ENCODE measurements at places on chromosomes 16 and 17.

- DNase-seq = no peak
Observed at GRCh38 chr17:59601130-59601529, 18.6 kb upstream of the CLTC start.

DNA sequence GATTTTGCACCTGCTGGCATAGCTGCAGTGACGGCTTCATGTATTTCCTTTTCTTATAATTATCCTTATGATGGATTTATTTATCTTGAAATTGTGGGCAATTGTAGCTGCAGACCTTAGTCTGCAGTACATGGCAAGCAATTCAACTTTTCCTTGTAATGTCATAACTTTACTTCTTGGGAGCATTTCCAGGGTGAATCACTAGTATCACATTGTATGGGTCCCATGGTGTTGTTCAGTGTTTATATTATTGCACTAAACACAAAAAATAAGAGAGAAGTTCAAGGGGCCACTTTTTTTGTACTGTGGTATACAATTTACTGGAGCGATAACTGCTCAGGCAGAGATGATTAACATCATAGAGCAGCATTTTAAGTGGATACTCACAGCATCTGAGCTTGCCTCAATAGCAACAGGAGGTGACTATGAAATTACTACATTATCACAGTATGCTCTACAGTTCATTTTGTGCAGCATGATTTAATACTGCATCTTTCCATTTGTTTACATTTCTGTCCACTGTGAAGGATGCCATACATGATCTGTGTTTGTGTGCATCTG, 169.5 kb downstream of the STX8 start:
- DNase-seq = no peak

DNA sequence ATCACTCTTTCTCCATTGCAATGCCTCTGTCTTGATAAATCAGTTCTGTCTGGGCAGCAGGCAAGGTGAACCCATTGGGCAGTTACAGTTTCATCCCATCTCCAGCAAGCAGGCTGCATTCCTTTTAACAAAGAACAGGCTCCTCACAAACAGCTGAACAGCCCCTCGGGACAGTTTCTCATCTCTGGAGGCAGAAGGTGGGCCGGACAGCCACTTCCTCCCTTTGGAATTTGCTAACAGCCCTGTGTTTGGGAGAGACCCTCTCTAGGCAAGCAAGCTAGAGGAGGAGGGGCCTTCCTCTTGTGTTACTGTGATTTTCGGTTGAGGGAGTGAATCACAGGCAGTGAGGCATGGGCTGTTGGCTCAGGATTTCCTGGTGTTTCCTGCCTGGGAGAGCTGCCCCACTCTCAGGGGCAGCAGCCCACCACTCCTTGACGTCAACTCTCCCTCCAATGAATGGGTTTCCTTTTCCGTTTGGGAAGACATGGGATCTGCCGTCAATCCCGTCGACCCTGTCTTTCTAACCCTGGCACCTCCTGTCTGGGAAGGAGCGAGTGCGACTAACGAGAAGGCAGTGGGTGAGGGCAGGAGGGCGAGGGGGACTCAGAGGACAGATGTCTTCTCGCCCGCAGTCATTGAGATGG, 3.7 kb upstream of the PGS1 start:
- DNase-seq = peak; percentile 49

GRCh38 chr17:73972056-73972455, 231.4 kb upstream of the RPL38 start:
- DNase-seq = no peak

- DNase-seq = peak; percentile 76
Observed at GRCh38 chr16:51982715-51983680, 563.9 kb downstream of the TOX3 start.

GRCh38 chr17:75326226-75326848, 37.1 kb upstream of the SLC25A19 start:
- DNase-seq = peak; percentile 85

GRCh38 chr16:84829168-84829965, 9.6 kb downstream of the CRISPLD2 start:
- peak; percentile 3 for DNase-seq

- DNase-seq = peak; percentile 25
Observed at GRCh38 chr17:17379197-17379991, 76.2 kb downstream of the NT5M start.

DNA sequence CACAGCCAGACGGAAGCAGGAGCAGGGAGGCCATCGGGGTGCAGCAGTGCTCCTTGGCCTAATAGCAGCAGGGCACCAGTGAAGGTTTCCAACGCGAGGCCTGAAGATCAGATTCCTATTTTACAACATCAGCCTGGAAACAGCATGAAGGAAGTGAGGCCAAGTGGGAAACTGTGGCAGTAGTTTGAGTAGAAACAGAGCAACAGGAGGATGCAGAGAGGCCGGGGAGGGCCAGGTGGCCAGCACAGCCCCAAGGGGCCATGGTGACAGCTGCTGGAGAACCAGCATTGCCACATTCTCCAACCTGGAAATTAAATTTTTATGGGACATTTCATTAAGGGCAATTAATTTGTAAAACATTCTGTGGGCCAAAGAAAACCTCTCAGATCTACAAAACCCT, 3.4 kb upstream of the ANKRD11 start:
- no peak for DNase-seq

GRCh38 chr17:4073983-4074830, 68.6 kb downstream of the ZZEF1 start:
- no peak for DNase-seq

- DNase-seq = no peak
Observed at GRCh38 chr17:50657627-50658026, 22.9 kb downstream of the ABCC3 start.

DNA sequence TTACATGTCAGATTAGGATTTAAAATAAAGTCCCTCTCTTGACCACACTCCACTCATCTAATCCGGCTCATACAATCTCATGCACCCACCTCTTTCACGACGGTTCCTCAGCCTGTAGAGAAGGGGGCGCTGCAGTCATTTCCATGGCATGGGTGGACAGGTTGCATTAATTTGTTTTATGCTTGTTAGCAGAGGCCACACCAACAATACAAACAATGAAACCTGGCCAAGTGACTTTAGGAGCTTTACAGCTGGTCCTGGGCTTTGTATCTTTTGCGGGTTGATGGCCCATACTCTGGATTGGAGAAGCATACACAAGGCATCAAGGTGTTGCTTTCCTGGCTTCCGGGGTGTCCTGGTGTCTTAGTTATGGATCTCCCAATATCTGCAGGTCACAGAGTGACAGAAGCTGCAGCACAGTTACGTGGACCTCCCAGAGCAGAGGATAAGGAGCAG, 9.7 kb upstream of the SNF8 start:
- DNase-seq = no peak

- no peak for DNase-seq
Observed at GRCh38 chr16:4678596-4678995, 14.8 kb upstream of the NUDT16L1 start.

DNA sequence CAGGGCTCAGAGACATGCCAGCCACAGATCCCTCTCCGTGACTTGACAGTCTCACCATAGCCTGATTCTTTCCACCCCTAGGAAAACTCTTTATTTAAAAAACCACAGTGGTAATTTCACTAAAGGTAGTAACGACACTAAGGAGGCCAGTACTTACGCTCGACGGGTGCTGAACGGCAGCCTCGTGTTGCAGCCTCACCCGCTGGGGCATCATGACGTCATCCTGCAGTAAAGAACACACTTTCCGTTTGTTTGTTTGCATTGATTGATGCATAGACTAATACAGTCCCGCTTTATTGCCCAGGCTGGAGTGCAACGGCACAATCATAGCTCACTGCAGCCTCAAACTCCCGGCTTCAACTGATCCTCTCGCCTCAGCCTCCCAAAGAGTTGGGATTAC, 65.1 kb upstream of the METRNL start:
- DNase-seq = no peak

DNA sequence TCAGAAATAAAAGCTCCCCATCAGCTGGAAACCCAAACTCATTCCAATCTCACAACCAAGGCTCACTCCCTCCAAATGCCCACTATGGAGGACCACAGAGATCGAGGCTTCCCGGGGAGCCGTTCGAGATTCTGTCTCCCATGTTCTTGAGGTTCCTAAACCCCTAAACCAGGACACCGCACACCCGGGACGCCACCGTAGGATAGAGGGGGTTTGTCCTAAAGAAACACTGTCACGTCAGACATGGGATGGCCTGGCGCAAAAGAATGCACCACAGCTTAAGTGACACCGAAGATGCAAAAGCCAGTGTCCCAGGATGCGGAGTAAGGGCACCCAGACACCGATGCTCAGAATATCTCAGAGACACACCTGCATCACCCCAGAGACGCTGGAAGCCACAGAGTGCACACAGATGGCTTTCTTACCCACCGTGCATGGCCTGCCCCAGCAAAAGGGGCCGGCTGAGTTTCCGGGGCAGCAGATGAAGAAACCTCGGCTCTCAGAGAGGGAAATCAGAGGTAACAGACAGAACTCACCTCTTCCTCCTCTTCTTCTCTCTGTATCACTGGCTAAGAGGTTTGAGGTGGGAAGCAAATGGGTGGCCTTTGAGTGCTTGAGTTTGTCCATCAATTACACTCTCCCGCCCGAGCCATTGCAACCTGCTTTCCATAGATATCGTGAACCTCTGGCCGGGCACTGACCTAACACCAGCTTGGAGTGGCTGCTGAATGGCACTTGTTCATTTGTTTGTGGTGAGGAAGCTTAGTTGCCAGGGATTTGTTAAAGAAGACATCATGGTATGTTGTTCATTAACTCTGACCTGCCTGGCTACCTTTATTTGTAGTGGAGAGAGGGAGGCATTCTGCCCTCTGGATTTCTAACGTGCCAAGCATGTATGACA, 65.1 kb upstream of the TNRC6C start:
- DNase-seq = no peak

- no peak for DNase-seq
Observed at GRCh38 chr17:69064476-69064875, 3.7 kb upstream of the ABCA9 start.

DNA sequence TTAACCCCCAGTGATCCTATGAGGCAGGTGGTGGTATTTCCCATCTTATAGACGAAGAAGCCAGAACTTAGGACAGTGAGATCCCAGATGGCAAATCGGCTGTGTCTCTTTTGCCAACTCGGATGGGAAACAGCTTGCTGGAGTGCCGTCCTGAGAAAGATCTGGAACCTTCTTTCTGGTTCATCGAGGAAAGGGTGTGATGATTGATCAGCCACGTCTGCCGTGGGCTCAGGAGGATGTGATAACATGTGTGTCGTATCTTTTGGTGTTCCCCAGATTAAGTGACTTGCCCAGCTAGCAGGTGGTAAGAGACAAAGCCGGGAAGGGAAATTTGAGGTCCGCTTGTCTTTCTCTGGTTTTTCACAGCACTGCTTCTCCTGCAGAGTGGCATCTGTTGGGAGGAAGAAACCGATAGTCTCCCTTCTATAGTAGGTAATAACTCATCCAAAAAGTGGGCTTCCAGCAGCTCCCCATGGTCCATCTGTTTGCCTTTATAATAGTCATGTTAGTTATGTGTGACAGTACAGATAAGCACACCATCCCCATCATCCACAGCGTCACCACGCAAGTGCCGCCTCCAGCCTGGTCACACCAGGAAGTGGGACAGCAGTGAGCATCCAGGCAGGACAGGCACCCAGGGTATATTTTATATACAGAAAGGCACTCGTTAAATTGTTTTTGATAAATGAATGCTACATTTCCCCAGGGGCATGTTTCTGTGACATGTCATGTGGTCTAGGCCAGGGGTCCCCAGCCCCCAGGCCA, 175.5 kb downstream of the KATNIP start:
- no peak for DNase-seq

- peak; percentile 3 for DNase-seq
Observed at GRCh38 chr17:73342050-73342522, 30.3 kb upstream of the CDC42EP4 start.

- no peak for DNase-seq
Observed at GRCh38 chr16:26078716-26079355, 387.1 kb downstream of the HS3ST4 start.

DNA sequence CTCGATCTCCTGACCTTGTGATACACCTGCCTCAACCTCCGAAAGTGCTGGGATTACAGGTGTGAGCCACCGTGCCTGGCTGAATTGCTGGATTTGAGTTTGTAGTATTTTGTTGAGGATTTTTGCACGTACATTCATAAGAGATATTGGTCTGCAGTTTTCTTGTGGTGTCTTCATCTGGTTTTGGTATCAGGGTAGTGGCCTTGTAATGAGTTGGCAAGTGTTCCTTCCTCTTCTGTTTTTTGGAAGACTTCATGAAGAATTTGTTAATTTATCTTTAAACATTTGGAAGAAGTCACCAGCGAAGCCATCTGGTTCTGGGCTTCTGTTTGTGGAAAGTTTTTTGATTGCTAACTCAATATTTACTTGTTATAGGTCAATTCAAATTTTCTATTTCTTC, 26.9 kb downstream of the SPNS3 start:
- DNase-seq = no peak

DNA sequence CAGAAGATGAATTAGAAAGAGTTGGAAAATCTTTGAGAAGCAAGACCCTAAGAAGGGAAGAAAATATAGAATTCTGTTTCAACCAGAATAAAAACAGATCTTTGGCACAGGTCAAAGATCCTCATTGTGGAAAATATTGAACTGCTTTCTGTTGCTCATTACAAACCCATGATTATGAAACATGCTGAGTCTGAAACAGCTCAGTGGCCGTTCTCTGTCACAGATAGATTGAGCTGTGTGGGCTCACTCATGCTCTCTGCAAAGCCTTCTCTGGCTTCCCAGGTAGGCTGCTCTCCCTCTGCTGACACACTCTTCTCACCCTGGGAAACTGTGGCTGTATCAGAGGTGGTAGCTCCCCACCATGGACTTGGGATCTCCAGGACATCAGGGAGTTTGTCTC, 3.4 kb upstream of the KRT38 start:
- no peak for DNase-seq

- DNase-seq = no peak
Observed at GRCh38 chr17:61617330-61617729, 26.3 kb upstream of the NACA2 start.

DNA sequence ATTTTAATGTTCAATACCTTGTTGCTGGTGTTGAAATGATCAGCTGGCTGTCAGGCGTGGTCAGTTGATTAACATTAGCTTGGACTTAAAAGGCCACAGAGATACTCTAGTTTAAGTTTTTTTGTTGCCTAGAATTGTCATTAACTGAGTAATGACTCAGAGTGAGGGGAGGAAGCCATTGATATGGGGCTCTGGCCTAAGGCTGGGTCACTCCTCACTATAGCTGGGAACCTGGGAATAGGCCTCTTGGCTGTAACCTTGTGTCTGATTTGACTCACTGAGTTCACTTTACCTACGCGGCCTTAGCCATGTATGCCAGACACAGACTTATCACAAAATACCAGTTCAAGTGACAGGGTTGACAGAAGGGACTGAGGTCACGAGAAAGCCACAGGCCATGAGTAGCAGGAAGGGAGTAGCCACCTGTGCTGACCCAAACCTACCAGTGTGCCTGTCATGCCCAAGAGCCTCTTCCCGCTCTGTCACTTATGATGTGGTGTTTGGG, 37.9 kb upstream of the ADCY7 start:
- no peak for DNase-seq

DNA sequence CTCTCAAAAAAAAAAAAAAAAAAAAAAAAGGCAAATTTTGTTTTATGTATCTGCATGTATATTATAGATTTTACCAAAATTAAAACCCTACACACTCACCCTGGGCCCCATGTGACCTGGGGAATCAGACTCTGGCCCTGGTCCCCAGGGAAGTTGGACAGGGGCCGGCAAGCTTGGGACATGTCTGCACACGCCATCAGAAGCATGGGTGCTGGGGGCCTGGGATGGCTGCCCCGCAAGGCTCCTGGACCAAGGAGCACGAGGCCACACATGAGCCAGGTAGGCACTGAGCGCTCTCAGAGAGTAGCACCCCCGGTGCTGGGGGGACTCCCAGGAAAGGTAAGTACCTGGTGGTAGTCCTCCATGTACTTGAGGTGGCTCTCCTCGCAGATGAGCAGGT, 39.6 kb downstream of the PPL start:
- no peak for DNase-seq

Data from trophoblast cell (in vitro differentiated cells and primary cell).